Stimulated activated CD8-positive, alpha-beta memory T cell treated with anti-CD3 and anti-CD28 coated beads, Interleukin-12 subunit alpha, Interleukin-12 subunit beta, amount 100 ng/mL, for 1 hour (primary cell): ENCODE measurements at places on chromosomes 7 and 10.

- DNase-seq = no peak
Observed at GRCh38 chr7:27709137-27710075, 30.6 kb upstream of the TAX1BP1 start.

GRCh38 chr10:71307469-71308085, 11.5 kb upstream of the SLC29A3 start:
- DNase-seq = no peak

- DNase-seq = no peak
Observed at GRCh38 chr7:134182078-134182477, 54.9 kb downstream of the LRGUK start.

DNA sequence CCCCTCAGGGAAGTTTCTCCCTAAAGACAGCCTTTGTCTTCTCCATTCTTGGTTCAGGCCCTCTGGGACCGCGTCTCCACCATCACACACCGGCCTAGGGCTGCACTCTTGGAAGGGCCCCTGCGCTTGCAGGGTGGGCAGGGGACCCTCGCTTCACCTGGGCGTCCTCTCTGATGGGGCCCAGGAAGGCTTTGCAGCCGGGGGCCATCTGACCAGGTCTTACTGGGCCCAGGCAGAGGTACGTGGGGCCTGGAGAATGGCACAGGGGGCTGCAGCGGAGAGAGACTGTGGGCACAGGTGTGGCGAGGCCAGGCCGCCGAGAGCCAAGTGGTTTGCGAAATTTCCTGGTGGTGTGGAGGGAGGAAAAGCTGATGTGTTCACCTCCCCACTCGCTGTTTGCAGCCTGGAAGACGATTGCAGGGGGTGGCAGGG, 44.4 kb downstream of the ALOX5 start:
- DNase-seq = no peak

- DNase-seq = no peak
Observed at GRCh38 chr7:130877991-130878305, 143.9 kb upstream of the KLF14 start.

- no peak for DNase-seq
Observed at GRCh38 chr10:24488631-24489030, 235.1 kb downstream of the ARHGAP21 start.

GRCh38 chr10:33418301-33418700, 83.8 kb upstream of the NRP1 start:
- no peak for DNase-seq
